Left ventricle myocardium inferior (tissue), 1 donor: ENCODE measurements at places on chromosomes 12 and 14. TPM values are rescaled to one million over a fixed set of nuclear protein-coding genes. Genes with fewer than 3 reads are reported as not detected.

DNA sequence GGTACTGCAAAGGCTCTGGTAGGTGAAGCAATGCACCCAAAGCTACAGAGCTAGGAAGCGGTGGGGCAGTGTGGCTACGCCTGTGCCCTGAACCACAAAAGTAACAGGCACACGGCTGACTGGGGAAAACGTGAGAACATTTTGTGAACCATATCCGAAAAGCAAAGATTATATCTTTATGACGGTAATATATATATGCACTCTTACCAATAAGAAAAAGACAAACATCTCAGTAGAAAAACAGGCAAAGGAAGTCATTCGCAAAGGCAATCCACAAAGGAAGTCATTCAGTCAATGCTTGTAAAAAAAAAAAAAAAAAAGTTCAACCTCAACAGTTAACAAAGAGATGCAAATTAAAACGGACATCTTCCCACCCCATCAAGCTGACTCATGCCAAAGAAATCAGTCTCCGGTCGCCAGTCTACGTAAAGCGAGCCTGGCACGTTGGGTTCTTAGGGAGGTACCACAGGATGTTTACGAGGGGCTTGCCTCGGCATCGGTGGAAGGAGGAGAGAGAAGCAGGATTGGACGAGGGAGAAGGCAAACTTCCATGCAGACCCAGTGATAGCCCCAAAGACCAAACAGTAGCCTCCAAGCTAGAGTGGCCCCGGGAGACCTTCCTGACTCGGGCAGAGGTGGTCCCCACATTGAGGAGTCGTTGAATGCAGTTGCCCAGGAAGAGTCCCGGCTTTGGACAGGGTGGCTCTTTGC lies 39.4 kb upstream of the PPP2R5C start:
- H3K4me3 ChIP-seq: peak overlapping the region; percentile 17
- DNase-seq: no peak
- peaks cover 30% of the 10 kb centered on the region for H3K4me1 ChIP-seq
- H3K27me3 ChIP-seq: no peaks in the 10 kb centered on the region
- H3K27ac ChIP-seq: peak overlapping the region; percentile 59

DNA sequence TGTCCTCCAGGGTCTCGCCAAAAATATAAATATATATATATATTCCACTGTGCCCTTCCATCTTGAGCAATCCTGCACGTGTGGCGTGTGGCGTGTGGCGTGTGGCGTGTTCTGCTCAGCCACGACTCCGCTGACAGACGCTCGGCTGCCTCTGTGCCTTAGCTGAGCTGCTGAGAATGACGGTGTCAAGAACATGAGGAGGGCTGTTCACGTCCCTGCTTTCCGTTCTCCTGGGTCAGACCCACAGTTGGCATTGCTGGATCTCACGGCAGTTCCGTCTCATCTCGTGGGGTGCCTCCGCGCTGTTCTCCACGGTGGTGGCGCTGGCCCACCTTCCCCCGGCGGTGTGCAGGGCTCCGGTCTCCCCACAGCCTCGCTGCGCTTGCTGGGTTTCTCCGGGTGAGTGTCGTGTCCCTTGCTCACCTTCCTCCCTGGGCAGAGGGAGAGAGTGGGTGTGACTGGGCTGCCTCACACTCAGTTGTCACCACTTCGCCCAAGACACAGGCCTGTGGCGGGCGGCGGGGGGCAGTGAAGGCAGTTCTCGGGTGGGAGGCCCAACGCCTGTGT lies 9.4 kb downstream of the GPR132 start:
- H3K27ac ChIP-seq: no peak overlapping the region
- no peaks in the 10 kb centered on the region for H3K36me3 ChIP-seq
- DNase-seq: no peak
- peaks cover 26% of the 10 kb centered on the region for H3K4me1 ChIP-seq
- H3K4me3 ChIP-seq: no peak overlapping the region

GRCh38 chr12:24229031-24229700 lies 279.7 kb upstream of the SOX5 start:
- no peak overlapping the region for H3K4me3 ChIP-seq
- no peak overlapping the region for H3K27ac ChIP-seq
- no peaks in the 10 kb centered on the region for H3K36me3 ChIP-seq
- DNase-seq: no peak

GRCh38 chr14:87001333-87001732 lies 991.6 kb downstream of the GALC start:
- DNase-seq: no peak
- no peak overlapping the region for H3K27ac ChIP-seq
- H3K36me3 ChIP-seq: no peaks in the 10 kb centered on the region

DNA sequence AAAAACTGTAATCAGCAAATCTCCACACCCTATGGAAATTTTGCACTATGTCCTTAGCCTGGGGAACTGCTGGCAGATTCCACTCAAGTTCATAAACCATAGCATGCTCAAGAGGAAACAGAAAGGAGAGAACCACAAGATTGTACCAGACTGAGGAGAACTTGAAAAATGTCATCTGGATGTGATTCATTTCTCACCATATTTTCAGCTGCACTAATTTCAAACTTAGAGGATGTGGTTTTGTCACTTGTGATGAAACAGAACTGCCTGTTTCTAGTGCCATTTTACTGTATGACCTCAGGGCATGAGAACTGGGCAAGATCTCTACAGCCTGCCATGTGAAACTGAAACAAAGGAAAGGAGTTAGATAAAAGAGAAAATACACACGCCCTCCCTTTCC lies 1493.1 kb upstream of the FLRT2 start:
- no peaks in the 10 kb centered on the region for H3K36me3 ChIP-seq
- no peak overlapping the region for H3K27ac ChIP-seq
- no peak overlapping the region for H3K4me3 ChIP-seq
- no peaks in the 10 kb centered on the region for H3K4me1 ChIP-seq

GRCh38 chr14:91636604-91637003 lies 95.3 kb downstream of the CATSPERB start:
- H3K27ac ChIP-seq: no peak overlapping the region
- no peaks in the 10 kb centered on the region for H3K27me3 ChIP-seq
- H3K36me3 ChIP-seq: no peaks in the 10 kb centered on the region
- no peak for DNase-seq
- H3K4me1 ChIP-seq: no peaks in the 10 kb centered on the region

GRCh38 chr12:46109343-46110222 lies 119.2 kb upstream of the SCAF11 start:
- no peak for DNase-seq
- H3K27ac ChIP-seq: no peak overlapping the region
- H3K4me3 ChIP-seq: no peak overlapping the region
- H3K36me3 ChIP-seq: no peaks in the 10 kb centered on the region
- H3K27me3 ChIP-seq: no peaks in the 10 kb centered on the region

GRCh38 chr12:11765421-11765816 lies 115.9 kb downstream of the ETV6 start:
- H3K27ac ChIP-seq: peak overlapping the region; percentile 87
- no peaks in the 10 kb centered on the region for H3K36me3 ChIP-seq
- peaks cover 90% of the 10 kb centered on the region for H3K4me1 ChIP-seq
- peak overlapping the region; percentile 42 for H3K4me3 ChIP-seq
- DNase-seq: no peak

GRCh38 chr12:61397668-61398067 lies 862.5 kb upstream of the USP15 start:
- no peak overlapping the region for H3K4me3 ChIP-seq
- no peak for DNase-seq
- H3K27ac ChIP-seq: no peak overlapping the region
- H3K36me3 ChIP-seq: no peaks in the 10 kb centered on the region
- no peaks in the 10 kb centered on the region for H3K27me3 ChIP-seq

DNA sequence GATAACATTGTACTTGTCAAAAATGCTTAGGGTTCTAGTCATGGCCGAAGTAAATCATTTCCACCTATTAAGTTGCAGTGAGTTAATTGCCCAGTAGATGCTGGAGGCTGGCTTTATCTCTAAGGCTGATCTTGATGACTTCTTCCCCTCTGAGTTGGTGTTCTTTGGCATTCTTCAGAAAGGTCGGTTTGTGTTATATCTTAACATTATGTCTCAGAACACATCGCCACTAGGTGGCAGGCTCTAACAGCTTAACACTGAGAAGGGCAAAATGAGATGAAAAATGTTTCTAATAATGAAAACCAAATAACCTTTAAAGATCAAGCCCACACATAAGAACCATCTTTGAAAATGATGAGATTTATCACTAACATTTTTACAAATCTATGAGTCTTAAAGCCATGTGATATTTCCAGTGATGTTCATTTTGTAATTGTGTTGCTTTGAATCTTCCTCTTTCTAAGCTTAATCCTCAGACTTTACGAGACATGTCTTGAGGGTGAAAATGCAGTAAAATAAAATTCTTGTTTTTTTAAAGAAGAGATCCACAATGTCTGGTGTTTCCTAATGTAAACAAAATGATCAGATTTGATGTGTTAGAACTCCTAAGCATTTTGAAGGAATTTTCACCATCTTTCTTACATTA lies 28.6 kb downstream of the SUDS3 start:
- no peak overlapping the region for H3K4me3 ChIP-seq
- no peak overlapping the region for H3K27ac ChIP-seq
- peak; percentile 22 for DNase-seq

GRCh38 chr12:7951671-7952070 lies 15.7 kb upstream of the SLC2A3 start:
- H3K4me3 ChIP-seq: no peak overlapping the region
- no peaks in the 10 kb centered on the region for H3K36me3 ChIP-seq
- DNase-seq: no peak
- no peaks in the 10 kb centered on the region for H3K4me1 ChIP-seq
- H3K27ac ChIP-seq: no peak overlapping the region

The DLK1 gene
- total RNA-seq: 2.8 TPM

The FOXG1 gene
- total RNA-seq: not detected

The KLHL28 gene
- 10.0 TPM for total RNA-seq

The SVOP gene
- 2.6 TPM for total RNA-seq

The C1QL4 gene
- not detected for total RNA-seq

The FLVCR2 gene
- total RNA-seq: 3.2 TPM
